ENCODE measurements at places on chromosomes 1 and 21.

- DNase-seq = no peak
Observed at GRCh38 chr1:3021801-3022401, 634 bp downstream of the ACTRT2 start.

DNA sequence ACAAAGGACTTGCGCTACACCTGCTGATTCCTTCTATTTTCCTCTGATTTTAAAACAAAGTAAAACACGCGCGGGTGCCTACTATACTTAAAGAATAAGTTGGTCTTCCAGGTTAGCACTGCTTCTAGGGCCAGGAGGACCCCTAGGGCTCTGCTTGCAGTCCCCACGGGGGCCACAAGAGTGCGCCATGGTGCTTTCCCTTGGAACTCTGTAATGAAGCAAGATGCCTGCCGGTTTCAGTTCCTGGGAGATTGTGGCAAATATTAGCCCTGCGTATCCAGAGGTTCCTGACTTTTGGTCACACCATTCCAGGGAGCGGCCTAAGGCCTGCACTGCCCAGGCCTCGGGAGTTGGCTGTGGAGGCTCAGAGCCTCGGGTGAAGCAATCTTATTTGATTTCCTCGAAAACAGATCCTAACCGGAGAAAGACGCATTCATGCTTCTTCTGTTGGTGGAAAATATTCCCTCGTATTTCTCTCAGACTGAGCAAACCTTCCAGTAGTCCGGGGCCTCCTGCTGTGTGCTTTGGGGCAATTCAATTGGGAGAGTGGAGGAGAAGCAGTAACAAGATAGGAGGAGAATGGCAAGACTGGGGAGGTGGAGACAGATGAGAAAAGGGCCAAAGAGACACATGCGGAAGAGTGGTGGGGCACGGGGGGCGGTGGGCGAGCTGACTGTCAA is 25.3 kb downstream of the ADAM30 start:
- DNase-seq = peak; percentile 16

- DNase-seq = no peak
Observed at GRCh38 chr1:224525411-224526040, 90.6 kb upstream of the CNIH3 start.

GRCh38 chr1:75953461-75953860 is 21.3 kb upstream of the ASB17 start:
- DNase-seq = no peak

- no peak for DNase-seq
Observed at GRCh38 chr1:65703853-65704252, 88.8 kb upstream of the PDE4B start.

DNA sequence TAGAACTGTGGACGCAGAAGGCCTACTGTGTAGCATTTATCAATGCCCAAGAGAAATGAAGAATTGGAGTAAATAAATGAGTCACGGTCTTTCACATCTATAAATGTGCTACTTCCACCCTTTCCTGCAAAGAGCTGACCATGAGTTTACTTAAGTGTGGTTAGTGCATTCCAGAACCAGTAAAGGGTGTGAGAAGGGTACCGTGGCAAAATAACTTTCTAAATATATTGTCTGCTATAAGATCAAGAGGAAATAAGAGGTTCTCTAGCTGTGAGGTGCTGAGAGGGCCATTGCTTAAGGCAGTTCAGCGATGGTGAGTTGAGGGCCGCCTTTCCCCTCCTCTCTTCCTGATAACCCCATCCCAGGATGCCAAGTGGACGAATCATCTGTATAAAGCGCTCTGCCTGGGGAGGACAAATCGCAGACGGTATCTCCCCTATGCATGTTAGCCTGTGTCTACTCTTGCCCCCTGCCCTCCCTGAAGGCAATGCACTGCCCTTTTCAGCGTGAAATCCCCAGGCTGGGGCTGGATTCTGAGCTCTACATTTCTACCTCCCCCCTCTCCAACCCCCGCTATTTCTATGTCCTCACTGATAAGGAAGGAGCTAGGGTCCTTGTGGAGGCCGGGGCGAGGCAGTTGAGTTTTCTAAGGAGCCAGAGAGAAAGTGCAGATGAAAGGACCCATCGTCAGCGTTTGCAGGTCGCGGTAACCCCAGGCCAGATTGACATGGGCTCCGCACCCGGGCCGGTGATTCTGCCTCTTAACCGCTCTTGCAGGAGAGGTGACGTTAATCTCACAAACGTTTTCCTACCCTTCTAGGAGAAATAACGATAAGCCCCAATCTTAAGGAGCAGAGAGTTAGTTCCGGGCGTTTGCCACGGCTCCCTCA is 1.5 kb upstream of the NCAM2 start:
- DNase-seq = no peak
